ENCODE measurements at places on chromosomes 3 and 15.

DNA sequence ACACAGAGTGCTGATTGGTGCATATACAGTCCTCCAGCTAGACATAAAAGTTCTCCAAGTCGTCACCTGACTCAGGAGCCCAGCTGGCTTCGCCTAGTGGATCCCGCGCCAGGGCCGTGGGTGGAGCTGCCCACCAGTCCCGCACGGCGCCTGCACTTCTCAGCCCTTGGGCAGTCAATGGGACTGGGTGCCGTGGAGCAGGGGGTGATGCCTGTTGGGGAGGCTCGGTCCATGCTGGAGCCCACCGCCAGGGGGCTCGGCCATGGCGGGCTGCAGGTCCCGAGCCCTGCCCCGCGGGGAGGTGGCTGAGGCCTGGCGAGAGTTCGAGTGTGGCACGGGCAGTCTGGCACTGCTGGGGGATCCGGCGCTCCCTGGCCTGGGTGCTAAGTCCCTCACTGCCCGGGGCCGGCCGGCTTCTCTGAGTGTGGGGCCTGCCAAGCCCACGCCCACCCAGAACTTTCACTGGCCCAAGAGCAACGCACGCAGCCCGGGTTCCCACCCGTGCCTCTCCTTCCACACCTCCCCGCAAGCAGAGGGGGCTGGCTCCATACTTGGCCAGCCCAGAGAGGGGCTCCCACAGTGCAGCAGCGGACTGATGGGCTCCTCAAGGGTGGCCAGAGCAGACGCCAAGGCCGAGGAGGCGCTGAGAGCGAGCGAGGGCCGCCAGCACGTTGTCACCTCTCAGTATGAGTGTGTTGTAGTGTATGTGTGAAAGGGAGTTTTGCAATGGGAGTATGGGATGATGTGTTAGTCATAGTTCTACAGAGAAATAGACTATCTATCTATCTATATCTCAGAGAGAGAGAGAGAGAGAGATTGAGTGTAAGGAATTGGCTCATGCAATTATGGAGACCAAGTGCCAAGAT lies 69.0 kb downstream of the UBE2E2 start:
- DNase-seq: no peak

DNA sequence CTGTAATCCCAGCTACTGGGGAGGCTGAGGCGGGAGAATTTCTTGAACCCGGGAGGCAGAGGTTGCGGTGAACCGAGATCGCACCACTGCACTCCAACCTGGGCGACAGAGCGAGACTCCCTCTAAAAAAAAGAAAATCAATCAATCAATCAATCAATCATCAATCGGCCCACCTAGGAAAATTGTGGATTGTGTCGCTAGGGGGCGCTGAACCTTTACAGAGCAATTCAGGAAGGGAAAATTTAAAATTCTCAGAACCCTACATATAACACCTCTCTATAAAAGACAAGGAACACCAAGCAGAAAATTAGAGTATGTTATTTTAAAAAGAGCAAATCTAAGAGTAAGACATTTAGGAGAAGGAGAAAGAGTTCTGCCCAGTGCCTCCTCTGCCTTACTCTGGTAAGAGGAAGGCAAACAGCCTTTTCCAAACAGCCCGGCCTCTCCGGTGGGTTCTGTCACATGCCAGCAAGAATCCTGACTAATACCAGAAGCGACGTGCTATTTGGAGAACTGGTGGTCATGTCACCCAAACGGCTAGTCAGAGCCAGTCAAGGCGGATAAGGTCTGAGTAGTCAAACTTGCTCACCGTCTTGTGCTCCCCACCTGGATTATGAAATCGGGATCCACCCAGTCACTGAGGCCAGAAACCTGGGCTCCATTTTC lies 22.3 kb upstream of the SMCO1 start:
- DNase-seq: peak; percentile 32

DNA sequence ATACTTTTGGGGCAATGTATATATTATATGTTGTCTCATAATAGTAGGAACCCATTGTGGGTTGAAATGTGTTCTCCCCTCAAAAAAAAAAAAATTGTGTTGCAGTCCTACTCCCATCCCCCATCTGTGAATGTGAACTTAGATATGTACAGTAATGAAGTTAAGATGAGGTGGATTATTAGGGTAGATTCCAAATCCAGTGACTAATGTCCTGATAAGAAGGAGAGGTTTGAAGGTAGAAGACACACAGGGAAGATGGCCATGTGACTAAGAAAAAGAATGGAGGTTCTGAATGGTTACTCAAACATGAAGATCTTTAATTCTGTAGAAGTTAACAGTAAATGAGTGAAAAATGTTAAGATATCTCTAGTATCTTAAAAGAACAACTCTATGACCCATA lies 3.0 kb upstream of the ATOSA start:
- DNase-seq: no peak

DNA sequence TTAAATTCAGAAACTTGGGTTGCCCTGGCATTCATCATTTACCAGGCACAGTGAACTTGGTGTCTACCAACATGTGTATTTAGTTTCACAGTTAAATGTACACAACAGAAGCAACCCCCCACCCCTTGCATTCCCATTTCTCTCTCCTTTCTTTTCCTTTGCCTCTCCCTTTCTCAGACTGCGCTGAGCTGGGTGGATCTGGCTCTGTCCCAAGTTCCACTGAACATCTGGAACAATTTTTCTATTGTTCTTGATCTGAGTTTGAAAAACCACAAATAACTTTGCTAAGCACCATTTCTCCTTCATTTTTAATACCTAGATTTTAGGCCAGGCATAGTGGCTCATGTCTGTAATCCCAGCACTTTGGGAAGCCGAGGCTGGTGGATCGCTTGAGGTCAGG lies 242.2 kb downstream of the ABHD5 start:
- no peak for DNase-seq

GRCh38 chr15:39587731-39588530 lies 7.1 kb downstream of the THBS1 start:
- DNase-seq: no peak

DNA sequence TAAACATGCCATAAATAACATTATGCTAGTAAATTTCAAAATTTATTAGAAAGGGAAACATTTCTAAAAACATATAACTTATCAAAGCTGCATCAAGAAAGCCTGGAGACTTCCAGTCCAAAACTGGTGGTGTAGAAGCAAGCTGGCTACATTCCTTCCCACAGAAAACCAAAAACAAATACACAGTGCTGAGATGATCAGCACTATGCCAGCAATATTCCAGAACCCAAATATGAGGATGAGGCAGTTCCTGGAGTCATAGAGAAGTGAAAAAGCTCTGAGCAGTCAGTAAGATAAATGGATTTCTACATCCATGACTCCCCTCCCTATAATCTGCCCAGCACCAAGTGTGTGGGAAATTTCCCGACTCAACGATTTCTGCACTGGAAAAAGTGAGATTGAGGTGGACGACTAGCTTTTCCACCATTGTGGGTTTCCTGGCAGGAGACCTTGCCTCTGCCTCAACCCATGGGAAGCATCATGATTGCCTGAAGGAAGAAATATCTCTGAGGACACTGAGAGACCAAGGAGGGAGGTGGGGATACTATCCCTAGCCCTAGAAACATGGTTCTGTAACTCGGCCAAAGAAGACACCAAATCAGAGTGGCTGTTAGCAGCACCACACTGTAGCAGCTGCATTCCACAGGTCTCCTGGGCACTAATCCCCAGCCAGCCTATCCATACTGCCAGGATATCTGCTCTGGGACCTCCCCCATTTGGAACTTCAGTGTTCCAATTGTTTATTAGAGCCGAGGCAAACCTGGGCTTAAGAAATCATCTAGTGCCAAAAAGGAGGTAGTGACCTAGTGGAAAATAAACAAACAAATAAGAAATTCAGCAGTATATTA lies 11.8 kb upstream of the CLN6 start:
- DNase-seq: no peak

GRCh38 chr15:83898361-83898760 lies 244.4 kb downstream of the ADAMTSL3 start:
- DNase-seq: no peak

DNA sequence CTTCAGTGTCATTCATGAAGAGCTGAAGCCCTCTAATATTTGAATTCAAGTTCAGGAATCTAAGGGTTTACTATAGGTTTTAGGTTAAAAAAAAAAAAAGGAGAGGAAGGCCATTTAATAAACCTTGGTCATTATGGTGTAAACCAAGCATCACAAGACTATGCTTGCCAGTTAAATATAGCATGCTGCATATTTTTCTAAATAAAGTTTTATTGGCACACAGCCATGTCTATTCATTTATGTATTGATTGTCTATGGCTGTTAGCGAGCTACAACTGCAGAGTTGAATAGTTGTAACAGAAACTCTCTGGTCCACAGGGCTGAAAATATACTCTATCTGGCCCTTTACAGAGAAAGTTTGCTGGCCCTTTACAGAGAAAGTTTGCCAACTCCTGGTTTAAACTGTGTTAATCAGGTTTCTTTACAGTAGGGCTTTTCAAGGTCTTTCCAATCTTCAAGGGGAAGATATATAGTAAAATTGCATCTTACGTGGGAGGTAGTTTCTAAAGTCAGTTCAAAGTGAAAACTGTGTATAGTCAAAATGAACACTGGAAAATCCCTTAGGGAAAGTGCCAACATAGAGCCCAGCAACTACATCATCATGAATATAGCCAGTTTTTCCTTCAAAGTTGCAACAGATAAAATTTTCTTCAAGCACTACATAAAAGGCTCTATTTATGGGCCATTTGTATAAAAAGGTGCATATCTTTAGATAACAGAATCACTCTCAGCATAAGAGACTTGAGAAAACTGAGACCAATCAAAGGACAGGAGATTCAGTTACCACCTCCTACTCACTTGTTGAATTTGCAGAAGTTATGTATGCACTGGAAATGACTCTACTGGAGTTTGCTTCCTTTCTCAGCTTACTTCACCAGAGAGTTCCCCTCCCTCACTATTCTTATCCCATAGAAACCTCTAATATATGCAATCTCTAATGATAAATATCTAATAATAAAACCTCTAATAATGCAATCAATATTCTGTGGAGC lies 49.7 kb upstream of the FRMD4B start:
- no peak for DNase-seq

GRCh38 chr3:171206283-171206682 lies 179.8 kb upstream of the SLC2A2 start:
- no peak for DNase-seq

GRCh38 chr3:136194409-136195257 lies 1.5 kb downstream of the MSL2 start:
- DNase-seq: no peak

DNA sequence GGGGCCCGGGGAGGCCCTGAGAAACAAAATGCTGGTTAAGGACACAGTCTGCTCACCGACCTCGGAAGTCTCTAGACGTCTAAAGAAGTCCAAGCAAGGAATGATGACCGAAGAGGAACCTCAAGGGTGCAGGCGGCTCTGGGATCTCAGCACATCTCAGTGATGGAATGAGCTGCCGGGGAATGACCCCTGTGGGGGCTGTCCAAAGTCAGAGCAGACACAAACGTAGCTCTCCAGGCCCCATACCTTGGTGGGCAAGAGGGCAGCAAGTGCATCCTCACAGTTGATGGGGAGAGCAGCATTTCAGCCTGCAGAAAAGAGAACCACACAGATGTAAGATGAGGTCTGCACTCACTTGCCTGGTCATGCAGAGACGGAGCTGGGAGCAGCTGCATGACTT lies 129.1 kb downstream of the IGF1R start:
- no peak for DNase-seq

DNA sequence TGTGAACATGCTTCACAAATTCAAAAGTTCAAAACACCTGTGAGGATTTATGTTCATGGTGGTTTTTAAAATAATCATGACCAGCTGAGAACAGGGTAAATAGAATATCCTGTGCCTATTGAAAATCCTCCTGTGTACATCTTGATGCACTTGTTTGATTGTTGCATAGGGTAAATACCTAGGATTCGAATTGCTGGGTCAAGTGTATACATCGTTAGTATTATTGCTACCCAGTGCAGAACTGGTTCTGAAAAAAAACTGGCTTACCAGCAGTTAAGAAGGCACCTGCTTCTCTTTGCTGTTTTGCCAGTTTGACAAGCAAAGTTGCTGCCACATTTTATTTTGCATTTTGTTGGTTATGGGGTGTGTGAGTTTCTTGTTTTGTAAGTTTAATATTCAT lies 272.6 kb downstream of the CLSTN2 start:
- no peak for DNase-seq

- DNase-seq: no peak
These were observed 7.3 kb upstream of the LIPH start for GRCh38 chr3:185559706-185560090.

GRCh38 chr3:190790185-190790584 lies 72.3 kb downstream of the GMNC start:
- no peak for DNase-seq

DNA sequence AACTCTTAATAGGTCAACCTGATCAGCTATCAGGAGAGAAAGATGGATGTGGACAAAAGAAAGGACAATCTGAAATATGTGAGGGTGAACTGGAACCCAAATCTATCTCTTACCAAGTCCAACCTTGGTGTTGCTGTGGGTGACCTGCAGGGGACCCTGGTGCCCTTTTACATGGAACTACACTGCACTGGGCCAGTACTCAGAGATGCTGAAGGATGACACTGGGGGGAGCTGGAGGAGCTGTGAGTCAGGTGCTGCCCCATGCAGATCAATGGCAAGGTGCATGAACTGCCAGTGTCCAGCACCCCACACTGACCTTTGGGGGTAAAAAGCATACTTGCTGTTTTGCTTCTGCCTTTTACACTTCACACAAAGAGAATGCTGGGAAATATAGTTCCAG lies 55.6 kb upstream of the TBC1D5 start:
- no peak for DNase-seq

DNA sequence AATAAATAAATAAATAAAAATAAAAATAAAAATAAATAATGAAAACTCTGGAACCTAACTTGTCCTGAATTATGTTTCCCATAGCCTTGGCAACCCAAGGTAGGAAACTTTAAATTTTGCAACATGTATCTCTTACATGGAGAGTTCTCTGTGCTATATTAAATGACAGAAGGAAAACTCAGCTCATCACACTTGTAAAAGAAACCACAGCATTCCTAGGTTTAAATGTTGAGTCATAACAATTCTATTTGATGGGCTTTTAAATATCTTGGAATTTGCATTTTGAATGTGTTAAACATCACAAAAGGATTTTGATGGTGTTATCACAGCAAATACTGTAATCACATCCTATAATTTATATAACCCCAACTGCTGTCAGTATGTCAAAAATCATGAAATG lies 144.2 kb downstream of the LRTM1 start:
- DNase-seq: no peak
